ENCODE measurements at places on chromosomes 5 and 9.

GRCh38 chr9:112765281-112765680, 14.7 kb downstream of the SNX30 start:
- no peak for DNase-seq

DNA sequence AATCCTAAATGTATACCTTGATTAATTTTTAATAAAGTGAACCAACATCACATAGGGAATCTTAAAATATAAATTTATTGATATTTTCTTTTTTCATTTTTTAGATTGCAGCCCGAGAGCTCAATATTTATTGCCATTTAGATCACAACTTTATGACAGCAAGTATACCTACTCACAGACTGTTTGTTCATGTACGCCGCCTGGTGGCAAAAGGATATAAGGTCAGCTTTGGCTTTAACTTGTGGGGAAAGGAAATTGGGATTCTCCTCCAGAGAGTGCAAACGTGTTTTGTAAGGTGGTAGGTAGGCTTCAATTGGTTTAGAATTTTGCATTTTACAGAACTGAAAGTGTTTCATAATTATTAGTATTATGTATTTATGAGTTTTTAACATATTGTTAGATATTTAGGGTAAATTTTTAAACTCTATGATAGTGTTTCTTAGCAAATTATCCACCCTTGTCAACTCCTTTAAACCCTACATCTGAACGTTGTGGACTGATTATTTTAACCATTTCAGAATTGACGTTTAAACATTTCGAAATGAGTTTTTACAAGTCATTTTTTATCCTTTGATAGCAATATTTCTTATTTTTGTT, 17.5 kb upstream of the DHFR start:
- peak; percentile 17 for DNase-seq

GRCh38 chr5:40716590-40716989, 36.9 kb downstream of the PTGER4 start:
- no peak for DNase-seq

DNA sequence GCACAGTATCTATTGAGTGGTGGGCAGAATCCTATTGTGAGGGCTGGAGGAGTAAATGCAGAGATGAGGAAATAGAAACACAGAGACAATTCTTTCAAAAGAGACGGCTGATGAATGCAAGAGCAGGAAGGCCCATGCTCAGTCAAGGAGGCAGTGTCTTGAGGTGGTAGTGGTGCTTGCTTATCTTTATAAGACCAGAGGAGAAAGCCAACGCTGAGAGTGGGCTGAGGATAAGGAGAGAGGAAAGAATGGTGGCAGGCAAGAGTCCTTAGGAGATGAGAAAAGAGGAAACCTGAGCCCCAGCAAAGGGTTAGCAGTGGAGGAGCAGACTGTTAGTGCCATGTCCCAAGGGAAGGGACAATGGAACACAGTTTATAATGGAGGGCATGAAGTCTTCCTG, 86.0 kb downstream of the SNCAIP start:
- no peak for DNase-seq

GRCh38 chr5:79746642-79747569, 57.3 kb downstream of the CMYA5 start:
- no peak for DNase-seq

GRCh38 chr5:158462349-158463114, 603.6 kb upstream of the CLINT1 start:
- no peak for DNase-seq

DNA sequence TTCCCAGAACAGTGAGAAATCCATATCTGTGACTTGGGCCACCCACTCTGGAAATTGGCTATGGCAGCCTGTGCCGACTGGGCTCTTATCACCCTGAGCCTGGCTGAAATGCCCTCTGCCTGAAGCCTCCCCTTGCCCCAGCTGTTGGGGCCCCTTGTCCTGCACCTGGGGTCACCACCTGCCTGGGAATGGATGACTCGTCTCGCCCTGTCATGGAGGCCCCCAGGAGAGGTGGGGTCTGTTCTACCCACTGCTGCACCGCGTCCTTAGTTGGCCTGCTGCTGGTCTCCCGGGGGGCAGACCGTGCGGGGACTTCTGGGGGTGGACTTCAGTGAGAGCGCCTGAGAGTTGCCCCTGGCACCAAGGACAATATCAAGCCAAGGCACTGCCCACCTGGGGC, 46.6 kb upstream of the COL5A1 start:
- DNase-seq, result no peak

All from NCI-H2171 (cell line).